ENCODE measurements at places on chromosomes 1 and 21.

DNA sequence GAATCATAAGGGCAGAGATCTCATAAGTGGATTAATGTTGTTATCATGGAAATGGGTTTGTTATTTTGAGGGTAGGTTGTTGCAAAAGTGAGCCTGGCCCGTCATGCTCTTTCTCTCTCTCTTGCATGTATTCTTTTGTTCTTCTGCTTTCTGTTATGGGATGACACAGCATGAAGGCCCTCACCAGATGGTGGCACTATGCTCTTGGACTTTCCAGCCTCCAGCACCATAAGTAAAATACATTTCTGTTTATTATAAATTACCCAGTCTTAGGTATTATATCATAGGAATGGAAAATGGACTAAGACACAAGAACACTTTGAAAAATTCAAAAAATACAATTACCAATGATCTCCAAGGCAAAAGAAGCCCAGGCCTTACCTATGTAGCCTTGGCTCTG lies 676.1 kb downstream of the PTPRU start:
- H3K27ac ChIP-seq = no peak overlapping the region
- peak; percentile 23 for DNase-seq
- no peak overlapping the region for H3K4me3 ChIP-seq

DNA sequence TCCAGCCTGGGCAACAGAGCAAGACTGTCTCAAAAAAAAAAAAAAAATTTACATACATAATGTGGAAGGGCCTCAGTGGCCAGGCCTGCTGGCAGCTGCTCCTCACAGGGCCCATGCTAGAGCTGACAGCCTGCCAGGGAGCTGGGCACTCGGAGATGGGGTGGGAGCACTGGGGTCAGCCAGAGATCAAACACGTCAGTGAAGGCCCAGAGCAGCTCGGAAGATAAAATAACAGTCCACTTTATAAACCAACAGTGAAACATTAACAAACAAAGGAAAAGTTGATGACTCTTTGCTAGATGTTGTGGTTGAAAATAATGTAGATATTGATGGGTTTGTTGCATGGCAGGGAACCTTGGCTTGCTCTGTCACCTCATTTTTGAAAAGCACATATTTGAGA lies 42.7 kb downstream of the ATP5PF start:
- H3K27me3 ChIP-seq = no peaks in the 10 kb centered on the region
- DNase-seq = no peak
- no peaks in the 10 kb centered on the region for H3K4me1 ChIP-seq
- H3K27ac ChIP-seq = no peak overlapping the region

DNA sequence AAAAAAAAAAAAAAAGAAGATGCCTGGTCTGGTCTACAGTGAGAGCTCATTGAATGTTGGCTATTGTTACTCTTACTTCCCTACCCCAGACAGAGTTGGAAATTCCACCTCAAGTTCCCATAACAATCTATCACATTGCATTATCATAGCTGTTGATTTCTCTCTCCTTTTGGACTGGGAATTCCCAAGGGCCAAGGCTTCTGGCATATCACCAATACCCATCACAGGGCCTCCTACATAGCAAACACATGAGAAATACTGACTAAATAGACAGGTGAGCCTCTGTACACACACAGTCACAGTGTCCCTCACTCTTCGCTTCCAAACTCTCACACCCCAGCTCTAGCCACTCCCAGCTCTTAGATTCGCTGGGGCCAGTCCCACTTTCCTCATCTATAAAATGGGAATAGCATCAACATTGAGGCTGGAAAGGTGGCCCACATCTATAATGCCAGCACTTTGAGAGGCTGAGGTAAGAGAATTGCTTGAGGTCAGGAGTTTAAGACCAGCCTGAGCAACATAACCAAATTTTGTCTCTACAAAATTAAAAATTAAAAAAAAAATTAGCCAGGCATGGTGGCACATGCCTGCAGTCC lies 6.4 kb downstream of the PTAFR start:
- H3K27ac ChIP-seq = no peak overlapping the region
- no peaks in the 10 kb centered on the region for H3K36me3 ChIP-seq
- DNase-seq = no peak
- H3K27me3 ChIP-seq = no peaks in the 10 kb centered on the region

GRCh38 chr1:119808972-119809550 lies 2.2 kb downstream of the REG4 start:
- peak; percentile 55 for DNase-seq
- no peaks in the 10 kb centered on the region for H3K36me3 ChIP-seq
- no peak overlapping the region for H3K27ac ChIP-seq
- no peak overlapping the region for H3K4me3 ChIP-seq
- H3K27me3 ChIP-seq = no peaks in the 10 kb centered on the region

DNA sequence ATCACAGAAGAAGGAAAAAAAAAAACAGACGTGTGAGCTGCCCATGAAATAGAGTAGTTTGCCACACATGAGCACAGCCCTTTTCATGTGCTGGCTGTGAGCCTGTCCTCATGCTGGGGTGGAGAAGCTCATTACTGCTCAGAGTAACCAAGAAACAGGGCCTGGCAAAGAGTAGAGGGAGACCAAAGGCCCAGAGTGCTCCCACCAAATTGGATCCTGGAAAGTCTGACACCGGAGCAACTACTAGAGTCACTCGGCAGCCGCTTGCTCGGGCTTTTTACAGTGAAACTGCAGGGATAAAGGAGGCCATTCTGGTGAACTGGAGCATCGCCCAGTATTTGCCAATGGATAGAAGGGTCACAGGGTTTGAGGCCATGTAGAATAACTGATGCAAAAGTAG lies 64.4 kb upstream of the BARHL2 start:
- H3K4me3 ChIP-seq = no peak overlapping the region
- H3K4me1 ChIP-seq = peaks cover 7% of the 10 kb centered on the region
- no peak for DNase-seq
- H3K27me3 ChIP-seq = no peaks in the 10 kb centered on the region

DNA sequence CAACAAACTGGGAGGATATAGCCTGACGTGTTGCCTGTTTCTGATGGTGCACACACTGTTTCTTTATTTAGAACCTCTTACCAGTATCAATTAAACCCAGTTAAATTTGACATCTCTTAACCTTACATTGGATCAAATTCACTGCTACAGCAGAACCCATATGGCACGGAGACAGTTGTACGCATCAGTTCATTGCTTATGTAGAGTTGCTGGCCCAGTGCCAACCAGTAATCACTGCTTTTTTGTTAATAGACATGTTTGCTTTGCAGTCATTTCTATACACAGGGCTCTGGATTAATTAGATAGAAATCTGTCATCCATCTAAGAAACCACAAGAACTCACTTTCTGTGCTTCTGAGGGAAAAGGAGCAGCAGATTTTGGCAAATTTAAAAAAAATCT lies 154.0 kb downstream of the RWDD3 start:
- H3K36me3 ChIP-seq = no peaks in the 10 kb centered on the region
- no peak for DNase-seq
- no peaks in the 10 kb centered on the region for H3K27me3 ChIP-seq
- no peak overlapping the region for H3K27ac ChIP-seq
- no peaks in the 10 kb centered on the region for H3K4me1 ChIP-seq

DNA sequence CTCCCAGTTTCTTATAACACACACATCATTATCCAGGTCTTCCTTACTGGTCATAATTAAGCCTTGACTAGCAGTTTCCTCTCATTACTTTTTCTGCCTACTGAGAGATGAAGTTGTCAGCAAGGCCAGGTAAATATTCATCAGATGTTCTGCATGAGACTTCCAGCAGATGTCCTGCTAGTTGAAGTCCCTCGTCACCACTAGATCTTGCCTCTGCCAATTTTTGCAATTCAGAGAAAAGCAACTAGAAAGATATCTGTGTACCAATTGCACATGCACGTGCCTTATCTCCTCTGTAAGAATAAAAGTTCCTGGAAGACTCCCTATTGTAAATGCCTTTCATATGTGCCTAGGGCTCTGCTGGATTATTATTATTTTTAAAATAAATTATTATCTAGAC lies 18.3 kb downstream of the ACKR1 start:
- no peaks in the 10 kb centered on the region for H3K27me3 ChIP-seq
- no peak overlapping the region for H3K27ac ChIP-seq
- H3K4me1 ChIP-seq = no peaks in the 10 kb centered on the region
- no peaks in the 10 kb centered on the region for H3K36me3 ChIP-seq
- H3K4me3 ChIP-seq = no peak overlapping the region

Measured in trophoblast cell (in vitro differentiated cells and primary cell).